Natural killer cell treated with Interleukin-12 subunit alpha and Interleukin-12 subunit beta and Interleukin-15 and Interleukin-18, amount 100 ng/mL, for 72 hours (primary cell): ENCODE measurements at places on chromosomes 5 and 9.

- no peak for DNase-seq
These were observed 151.0 kb downstream of the ENTREP1 start for GRCh38 chr9:69476016-69476415.

DNA sequence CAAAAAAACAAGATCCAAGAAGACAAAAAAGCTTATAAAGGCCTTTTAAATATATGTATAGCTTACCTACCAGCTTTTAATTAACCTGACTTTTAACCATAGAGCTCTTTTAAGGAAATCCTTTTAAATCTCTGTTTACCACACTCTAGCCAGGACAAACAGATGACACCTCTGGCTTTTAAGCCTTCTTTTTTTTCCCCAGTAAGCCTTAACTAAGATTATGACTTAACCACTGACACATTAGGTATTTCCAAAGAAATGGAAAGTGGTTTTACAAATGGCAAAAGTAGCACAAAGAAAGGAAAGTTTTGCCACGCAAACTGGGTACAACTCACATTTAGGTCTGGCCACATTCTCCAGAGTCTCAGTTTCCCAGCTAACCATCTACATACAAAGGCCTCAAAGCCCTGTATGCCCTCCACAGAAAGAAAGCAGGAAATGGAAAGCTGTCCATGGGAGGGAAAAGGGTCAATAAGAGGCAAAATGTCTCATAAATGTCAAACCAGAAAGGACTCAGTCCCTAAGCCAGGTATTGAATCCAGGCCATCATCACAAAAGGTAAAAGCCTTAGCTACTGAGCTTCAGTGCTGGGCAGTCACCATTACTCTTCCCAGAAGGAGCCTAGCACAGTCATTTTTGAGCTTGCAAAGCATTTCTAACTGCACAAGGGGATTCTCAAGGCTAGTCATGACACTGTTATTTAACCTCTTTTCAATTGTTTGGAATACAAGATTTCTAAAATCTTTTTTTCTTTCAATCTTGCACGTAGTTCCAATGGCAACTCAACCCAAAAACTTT, 19.7 kb downstream of the TMEM161B start:
- no peak for DNase-seq

- DNase-seq, result no peak
These were observed 68.8 kb downstream of the TLR4 start for GRCh38 chr9:117772960-117773359.

GRCh38 chr9:89442501-89442978, 55.4 kb downstream of the SEMA4D start:
- DNase-seq, result no peak

DNA sequence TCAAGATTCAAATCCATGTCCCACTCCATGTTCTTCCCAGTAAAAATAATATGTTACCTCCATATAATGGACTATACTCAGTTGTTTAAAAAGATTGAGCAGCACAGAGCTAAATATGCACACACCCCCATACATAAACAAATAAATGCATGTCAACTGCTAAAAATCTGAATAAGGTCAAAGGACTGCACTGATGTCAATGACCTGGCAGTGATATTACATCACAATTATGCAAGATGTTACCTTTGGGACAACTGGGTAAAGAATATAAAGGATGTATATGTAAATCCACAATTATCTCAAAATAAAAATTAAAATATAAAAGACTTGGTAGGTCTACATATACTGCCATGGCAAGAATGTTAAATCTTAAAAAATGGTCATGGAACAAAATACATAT, 57.9 kb downstream of the CDK5RAP2 start:
- DNase-seq, result no peak

GRCh38 chr9:95098391-95098921, 219.1 kb downstream of the FANCC start:
- no peak for DNase-seq

DNA sequence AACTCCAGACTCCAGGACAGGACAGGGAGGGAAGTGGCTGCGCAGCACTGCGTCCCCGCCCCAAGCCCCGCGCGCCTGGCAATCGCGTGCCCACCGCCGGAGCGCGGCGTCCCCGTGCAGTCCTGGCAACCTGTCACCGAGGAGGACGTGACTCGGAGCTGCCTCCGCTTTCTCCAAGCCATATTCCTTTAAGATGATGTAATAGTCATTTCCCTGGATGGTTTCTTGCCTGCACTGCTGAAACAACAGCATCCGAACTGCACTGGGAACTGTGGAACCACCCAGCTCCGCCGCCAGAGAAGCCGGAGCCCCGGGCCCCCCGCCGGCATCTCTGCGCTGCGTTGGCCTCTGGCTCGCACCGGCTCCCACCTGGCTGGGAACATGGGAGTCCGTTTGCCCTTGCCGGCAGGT, 34.5 kb downstream of the KCTD16 start:
- no peak for DNase-seq

DNA sequence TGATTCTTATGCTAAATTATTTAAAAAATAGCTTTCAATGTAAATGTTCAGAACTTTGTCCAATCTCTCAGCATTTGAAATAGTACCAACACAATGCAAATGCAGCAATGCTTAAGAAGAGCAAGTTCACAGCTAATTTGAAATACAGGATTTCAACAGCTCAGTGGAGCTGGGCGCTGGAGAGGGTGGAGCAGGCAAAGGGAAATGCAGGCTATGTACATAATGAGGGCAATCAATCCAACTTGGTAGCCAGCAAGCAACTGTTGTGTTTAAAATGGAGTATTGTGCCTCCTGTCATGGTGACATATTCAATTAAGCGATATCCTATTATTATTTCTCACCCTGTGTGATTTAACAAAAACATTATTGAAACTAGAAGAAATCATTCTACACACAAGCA, 568.8 kb downstream of the PSAT1 start:
- DNase-seq, result no peak

DNA sequence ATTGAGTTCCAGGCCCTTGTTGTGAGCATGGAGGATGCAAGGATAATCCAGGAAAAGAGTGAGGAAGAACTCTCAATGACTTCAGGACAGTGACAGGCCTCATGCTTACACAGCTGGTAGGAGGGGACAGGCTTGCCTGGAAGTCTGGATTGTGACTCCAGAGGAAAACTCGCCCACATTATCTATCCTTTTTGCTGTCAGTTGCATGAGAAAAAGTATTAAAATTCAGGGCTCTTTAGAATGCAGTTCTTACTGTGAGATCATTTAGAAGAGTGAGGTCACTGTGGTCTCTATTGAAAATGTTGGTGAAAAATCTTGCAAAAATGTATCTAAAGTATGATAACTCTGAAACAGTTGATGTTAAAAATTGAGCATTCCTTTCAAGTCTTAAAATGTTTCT, 30.5 kb downstream of the NTRK2 start:
- DNase-seq, result no peak

GRCh38 chr9:71669284-71669995, 98.9 kb downstream of the CEMIP2 start:
- DNase-seq, result no peak

- no peak for DNase-seq
These were observed 15.7 kb downstream of the DAB2 start for GRCh38 chr5:39409033-39409432.

DNA sequence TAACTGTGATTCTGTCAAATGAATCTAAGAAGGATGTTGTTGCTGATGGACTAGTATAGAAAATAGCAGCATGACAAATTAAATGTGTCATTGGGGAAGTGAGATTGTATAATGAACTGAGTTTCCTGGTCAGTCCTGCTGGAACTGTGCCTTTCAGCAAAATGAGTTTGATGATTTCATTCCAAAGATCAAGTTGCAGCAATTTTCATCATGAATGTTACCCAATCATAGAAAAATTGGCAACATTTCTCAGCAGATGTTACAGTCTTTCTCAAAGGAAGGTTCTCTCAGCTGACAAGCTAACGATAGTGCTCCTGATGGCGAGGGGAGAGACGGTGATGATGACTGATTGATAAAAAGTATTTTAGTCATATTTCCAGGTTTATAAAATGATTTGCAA, 10.7 kb downstream of the PCDHAC2 start:
- DNase-seq, result no peak

DNA sequence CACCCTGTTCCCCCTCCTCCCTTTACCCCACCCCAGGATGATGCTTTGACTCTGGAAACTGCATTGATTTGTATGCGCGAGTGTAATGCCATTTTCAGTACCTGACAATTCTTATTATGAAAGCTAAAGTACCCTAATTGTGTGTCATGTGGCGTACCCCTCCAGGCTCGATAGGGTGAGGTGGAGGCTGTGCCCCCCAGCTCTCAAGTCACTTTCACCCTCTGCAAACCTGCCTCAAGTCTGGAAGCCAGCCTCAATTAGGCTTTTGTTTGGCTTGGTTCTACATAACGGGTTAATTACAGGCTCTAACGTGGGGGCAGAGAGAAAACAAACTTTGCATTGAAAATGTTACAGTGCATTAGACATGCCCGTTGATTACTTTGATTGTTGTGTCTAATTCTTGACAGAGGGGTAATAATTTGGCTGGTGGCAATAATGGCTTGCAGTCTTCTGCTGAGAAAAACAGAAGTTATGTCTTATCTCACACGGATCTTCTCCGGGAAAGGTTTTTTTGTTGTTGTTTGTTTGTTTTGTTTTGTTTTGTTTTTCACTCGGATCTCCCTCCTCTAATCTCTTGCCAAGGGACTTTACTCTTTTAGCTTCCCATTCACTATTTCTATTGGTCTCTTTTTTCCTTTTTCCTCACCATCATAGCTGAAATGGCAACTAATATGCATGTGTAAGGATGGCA, 12.6 kb downstream of the ISL1 start:
- no peak for DNase-seq

DNA sequence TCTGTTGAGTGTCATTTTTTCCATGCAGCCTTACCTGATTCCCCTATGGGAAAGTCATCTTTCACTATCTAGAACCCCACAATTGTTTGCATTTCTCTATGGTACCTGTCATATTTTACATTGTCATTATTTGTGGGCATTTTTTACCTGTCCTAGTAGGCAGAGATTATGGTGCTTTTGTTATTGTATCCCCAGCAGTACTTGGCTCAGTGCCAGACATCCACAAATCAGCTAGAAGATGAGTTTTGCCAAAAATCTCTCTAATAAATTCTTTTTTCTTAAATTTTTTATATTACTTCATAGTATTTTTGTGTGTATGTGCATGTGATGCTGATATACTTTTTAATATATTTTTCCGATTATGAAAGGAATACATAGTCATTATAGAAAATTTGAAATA, 13.2 kb downstream of the GARNL3 start:
- DNase-seq, result no peak

- DNase-seq, result no peak
These were observed 1955.5 kb downstream of the MAT2B start for GRCh38 chr5:165460911-165461310.

DNA sequence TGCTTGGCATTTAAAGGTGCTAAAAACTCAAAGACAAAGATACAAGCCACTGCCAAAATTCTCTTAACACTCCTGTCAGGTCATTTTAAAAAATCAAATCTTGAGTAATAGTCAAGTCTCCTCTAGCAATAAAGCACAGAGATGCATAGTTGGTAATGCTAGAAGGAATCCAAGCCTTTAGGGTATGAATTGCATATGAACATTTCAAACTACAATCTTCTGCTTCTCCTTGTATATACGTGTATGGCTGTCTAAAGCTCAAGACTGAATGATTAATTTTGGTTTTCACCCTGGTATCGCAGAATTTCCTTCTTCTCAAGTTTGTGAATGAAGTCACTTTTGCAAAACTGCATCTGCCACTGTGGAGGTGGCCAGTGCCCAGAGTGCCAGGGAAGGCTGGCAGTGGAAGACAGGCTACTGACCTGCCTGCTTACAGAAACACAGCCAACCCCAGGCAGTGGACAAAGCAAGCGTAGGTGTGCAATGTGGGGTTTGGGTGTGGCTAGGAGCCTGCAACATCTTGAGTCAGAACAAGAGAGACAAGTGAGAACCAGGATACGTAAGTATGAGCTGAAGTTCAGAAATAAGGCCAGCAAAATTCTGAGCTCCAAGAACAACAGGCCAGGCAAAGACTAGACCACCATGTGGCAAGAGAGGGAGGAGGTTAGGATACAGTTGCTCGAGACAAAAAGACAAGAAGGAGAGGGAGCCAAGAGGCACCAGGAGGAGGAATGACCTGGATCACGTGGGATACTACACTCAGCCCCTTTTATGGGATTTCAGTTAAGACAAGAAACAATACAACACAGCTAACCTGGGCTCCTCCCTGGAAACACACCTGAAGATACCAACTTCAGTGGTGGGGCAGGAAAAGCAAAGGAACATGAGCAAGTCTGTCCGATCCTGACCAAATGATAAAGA, 22.6 kb downstream of the MYO10 start:
- no peak for DNase-seq

GRCh38 chr9:91604451-91605179, 181.0 kb upstream of the NFIL3 start:
- no peak for DNase-seq

DNA sequence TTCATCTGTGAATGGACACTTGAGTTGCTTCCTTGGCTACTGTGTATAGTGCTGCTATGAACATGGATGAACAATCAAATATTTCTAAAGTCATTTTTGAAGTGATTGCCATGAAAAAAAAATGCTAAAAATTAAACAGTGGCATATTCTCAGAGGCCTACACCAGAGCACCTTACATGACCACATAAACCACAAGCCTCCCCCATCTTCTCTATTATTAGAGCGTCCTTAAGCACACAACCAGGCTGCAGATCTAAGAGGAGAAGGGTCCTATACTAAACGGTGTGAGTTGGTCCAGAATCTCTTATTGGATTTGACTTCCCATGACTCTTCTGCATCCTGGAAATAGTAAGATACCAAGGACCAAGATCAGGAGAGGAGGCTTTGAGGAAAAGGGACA, 34.3 kb downstream of the PCA3 start:
- DNase-seq, result no peak

DNA sequence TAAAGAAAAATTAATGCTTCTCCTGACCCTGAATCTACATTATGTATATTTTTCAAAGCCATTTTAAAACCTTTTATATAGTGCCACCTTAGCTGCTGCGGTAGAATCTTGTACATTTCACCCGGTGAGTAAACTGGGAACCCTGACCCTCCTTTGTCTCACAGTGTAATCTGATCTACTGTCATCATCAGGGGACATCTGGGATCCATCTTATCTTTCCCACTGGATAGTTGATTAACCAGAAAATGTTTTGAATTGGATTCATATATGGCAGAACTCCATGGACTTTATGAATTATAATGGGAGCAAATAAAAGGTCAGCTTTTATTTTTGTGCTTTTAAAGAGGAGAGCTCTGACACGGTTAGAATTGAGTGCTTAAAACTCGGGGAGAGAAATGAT, 95.0 kb downstream of the ADAMTSL1 start:
- no peak for DNase-seq

DNA sequence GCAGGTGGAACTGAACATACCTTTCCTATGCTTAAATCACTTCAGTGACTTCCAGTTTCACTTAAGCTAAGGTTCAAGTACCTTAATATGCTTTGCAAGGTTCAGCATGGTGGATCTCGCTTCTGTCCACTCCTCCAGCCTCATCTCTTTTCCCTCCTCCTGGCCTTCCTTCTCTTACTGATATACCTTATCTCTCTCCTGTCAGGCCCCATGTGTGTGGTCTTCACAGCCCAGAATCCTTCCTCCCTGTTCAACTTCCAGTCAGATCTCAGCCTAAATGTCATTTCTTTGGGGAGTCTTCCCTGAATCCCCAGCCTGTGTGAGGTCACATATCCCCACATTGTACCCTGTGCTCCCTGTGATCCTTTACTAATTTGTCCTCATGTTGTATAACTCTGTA, 87.7 kb downstream of the ANGPTL2 start:
- DNase-seq, result no peak
